ENCODE measurements at places on chromosomes 3 and 15. TPM values are rescaled to one million over a fixed set of nuclear protein-coding genes. Genes with fewer than 3 reads are reported as not detected.

Gene FETUB
- 3.9 TPM for total RNA-seq

DNA sequence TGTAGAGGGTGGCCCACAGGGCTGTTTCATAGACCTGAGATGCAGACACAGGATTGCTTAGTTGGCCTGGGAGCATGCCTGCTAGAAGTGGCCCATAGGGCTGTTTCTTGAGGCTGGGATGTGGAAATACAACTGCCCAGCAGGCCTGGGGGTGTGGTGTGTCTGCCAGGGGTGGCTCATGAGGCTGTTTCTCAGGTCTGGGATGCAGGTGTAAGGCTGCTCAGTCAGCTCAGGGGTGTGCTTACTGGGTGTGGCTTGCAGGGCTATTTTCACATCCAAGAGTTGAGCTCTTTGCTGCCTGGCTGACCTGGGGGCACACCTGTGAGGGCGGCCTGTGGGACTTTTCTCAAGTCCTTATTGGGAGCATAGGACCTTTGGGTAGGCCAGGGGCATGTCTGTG, 131.3 kb downstream of the DOCK3 start:
- DNase-seq = no peak

DNA sequence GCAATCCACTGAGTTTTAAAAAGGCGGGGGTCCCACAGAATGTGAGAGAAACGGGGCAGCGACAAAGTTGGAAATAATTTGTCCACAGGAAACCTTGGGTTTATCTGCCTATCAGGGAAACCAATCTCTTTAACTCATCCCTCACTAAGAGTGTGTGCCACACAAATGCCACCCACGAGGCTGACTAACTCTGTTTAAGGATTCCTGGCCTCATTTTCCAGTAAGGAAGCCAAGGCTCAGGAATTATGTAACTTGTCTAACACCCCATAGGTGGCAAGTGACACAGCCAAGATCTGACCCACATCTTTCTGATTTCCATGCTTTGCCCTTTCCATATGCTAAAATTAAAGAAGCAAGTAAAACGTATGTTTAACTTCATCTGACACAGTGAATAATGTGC, 263.2 kb downstream of the CNTN3 start:
- no peak for DNase-seq

Gene LRRC2
- 3.7 TPM for total RNA-seq

- no peak for DNase-seq
These were observed 158.2 kb upstream of the ARHGEF26 start for GRCh38 chr3:153963012-153963411.

Gene CCDC9B
- 14.3 TPM for total RNA-seq

GRCh38 chr3:156150434-156151066, 30.2 kb downstream of the KCNAB1 start:
- no peak for DNase-seq
